ENCODE measurements at places on chromosomes 1 and 21.

GRCh38 chr1:184060316-184060715, 8.8 kb downstream of the TSEN15 start:
- no peak for DNase-seq

GRCh38 chr1:232192781-232193450, 437.0 kb downstream of the SIPA1L2 start:
- no peak for DNase-seq

GRCh38 chr1:112396653-112397471, 848 bp downstream of the CTTNBP2NL start:
- no peak for DNase-seq

GRCh38 chr21:45802956-45803617, 159.6 kb downstream of the PCBP3 start:
- DNase-seq = no peak

GRCh38 chr1:108209456-108210108, 9.4 kb upstream of the SLC25A24 start:
- DNase-seq = no peak

GRCh38 chr1:86190873-86191272, 34.3 kb upstream of the COL24A1 start:
- DNase-seq = no peak

- DNase-seq = no peak
Observed at GRCh38 chr1:223765036-223765718, 52.8 kb downstream of the CAPN2 start.

GRCh38 chr21:38631206-38631605, 132.9 kb upstream of the ERG start:
- no peak for DNase-seq

- DNase-seq = no peak
Observed at GRCh38 chr21:39095681-39096080, 87.6 kb downstream of the PSMG1 start.

DNA sequence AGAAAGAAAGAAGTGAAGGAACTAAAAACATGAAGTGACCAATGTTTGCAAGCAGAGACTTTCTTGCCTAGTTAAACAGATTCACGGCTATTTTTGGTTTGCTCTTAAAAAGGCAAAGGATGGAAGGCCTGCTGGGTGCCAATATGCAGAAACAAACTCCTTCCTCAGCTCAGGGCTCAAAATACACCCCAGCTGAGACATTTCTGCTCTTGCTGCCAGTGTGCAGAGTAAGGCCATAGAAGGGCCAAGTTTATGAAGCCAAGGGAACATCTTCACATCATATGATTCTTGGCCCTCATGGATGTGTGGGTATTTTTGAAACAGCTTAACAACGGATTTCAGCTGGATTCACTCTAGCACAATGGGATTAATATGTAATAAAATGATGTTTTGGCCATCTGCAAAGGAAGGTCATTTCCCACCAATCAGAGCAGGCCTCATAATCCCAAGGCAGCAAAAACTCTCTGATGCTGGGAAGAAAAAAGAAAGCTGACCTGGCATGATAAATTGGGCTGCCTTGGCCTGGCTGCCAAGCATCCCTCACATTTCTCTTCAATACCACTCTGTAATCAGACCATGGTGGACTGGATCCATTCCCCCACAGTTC, 70.7 kb downstream of the CAPZB start:
- no peak for DNase-seq

- DNase-seq = no peak
Observed at GRCh38 chr1:179342740-179343404, 22.9 kb upstream of the AXDND1 start.

GRCh38 chr1:66048011-66048410, 255.3 kb downstream of the PDE4B start:
- no peak for DNase-seq

DNA sequence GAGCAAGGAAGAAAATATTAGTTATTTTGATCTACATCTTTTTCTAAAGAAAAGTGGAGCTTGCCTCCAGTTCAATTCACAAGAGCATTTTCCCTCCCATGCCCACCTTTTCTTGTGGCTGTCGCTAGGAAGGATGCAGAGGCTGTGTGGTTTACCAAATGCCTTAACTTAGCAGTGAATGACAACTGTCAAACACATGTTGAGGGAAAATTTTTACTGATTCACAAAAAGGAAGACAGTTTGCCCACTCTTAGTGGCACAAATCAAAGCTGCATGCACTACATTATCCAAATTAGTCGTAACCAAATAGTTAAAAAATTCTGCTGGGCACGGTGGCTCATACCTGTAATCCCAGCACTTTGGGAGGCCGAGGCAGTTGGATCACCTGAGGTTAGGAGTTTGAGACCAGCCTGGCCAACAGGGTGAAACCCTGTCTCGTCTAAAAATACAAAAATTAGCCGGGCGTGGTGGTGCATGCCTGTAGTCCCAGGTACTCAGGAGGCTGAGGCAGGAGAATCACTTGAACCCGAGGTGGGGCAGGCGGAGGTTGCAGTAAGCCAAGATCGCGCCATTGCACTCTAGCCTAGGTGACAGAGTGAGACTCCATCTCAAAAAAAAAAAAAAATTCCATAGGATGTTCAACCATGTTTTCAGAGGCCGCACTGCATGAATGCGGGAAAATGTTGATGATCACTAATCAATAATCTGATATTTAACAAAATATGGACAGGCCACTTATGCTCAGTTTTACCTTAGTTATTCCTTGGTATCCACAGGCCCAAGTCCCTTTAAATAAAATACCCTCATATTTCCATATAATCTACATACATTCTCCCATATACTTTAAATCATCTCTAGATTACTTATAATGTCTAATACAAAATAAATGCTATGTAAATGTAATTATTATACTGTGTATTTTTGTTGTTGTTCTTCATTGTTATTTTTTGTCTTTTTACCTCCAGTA, 9.0 kb downstream of the COX20 start:
- DNase-seq = no peak

GRCh38 chr21:37058261-37058660, 14.6 kb downstream of the PIGP start:
- no peak for DNase-seq

DNA sequence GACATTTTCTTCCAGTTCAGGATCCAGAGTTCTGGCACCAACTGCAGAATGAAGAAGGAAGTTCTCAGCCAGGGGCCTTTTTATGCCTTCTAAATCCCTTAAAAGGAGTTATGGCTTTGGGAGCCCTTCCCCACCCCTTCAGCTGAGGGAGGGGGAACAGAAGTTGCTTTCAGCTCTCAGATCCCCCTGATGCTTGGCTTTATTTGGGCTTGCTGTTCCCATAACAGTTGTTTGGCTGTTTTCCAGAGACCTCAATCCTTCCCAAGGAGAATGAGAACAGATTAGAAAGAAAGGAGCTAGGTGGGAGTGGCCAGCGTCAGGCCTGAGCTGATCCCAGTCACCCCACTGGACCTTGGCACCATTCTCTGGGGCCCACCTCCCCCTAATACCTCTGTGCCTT, at the start of gene RPE65:
Gene RPE65, minus strand, starts transcription at position 54 of the 400 bp plus-strand sequence. Its CDS starts 49 bp downstream, at position 5.
- DNase-seq = no peak

- DNase-seq = no peak
Observed at GRCh38 chr1:185425163-185425562, 108.1 kb upstream of the IVNS1ABP start.

- DNase-seq = no peak
Observed at GRCh38 chr1:202815120-202815519, 4.4 kb downstream of the PCAT6 start.

DNA sequence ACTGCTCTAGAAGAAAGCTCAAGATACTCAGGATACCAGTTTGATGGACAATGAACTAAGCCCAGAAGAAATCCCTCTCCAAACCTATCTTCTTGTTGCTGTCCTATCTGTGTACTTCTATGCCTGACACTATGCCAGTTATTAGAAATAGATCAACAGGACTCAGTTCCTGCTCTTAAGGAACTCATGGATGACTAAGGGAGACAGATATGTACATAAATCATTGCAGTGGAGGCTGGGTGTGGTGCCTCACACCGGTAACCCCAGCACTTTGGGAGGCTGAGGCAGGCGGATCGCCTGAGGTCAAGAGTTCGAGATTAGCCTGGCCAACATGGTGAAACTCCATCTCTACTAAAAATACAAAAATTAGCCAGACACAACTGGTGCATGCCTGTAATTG, 42.4 kb upstream of the AK4 start:
- DNase-seq = no peak

- no peak for DNase-seq
Observed at GRCh38 chr1:155976062-155976912, 2.1 kb downstream of the ARHGEF2 start.

GRCh38 chr1:170592591-170593111, 60.7 kb downstream of the GORAB start:
- DNase-seq = no peak

DNA sequence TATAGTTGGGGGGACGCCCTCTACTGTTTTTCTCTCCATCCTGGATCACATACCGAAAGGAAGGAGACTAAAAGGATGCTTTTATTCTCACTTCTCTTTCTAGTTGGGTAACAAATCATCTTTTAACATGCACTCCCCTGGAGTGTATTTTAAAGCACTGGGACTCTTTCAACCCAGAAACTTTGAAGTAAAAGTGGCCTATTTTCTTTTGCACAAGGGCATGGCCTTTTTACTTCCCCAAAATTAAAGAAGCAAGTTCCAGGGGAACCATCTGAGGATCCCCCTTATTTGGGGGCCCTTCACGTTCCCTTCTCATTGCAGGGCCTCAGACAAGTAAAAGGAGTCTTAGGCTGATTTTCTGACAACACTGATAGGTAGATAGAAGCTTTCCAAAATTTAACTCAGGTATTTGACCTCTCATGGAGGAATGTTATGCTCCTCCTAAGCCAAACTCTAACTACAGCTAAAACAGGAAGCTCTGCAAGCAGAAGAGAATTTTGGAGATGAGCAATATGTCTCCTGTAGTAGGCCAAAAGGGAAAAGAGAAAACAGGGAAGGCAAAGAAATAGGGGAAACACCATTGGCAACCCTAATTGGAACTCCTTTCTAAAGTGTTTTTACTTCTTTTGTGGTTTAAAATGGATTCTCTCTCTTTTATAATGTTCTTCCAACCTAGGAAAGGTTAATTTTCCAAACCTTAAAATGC, 8.9 kb upstream of the CD46 start:
- no peak for DNase-seq

DNA sequence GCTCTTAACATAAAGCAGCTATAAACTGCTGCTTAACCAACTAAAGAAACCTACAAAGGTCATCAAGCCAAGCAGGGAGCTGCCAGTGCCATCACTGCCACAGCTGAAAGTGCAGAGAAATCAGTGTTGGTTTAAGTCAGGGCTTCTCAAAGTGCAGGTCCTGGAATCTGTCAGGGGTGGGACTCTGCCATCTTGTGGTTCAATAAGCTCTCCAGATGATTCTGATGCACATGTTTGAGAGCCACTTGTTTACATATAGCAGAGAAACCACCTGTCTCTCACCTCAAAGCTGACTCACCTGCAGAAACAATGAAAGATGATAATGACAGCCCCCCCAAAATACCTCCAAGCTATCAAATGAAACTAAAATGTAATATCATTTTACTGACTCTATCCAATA, 49.3 kb downstream of the SH3GLB1 start:
- no peak for DNase-seq

DNA sequence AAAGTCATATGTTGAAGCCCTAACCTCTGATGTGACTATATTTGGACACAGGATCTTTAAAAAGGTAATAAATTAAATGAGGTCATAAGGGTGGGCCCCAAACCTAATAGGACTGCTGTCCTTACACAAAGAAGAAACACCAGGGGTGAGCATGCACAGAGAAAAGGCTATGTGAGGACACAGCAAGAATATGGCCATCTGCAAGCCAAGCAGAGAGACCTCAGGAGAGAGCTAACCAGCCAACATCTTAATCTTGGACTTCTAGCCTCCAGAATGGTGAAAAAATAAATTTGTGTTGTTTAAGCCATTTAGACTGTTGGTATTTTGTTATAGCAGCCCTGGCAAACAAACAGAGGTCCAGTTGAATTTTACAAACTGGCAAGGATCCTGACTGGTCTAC, 223.9 kb downstream of the LTN1 start:
- DNase-seq = no peak

GRCh38 chr1:229751610-229752009, 125.6 kb downstream of the URB2 start:
- DNase-seq = no peak

DNA sequence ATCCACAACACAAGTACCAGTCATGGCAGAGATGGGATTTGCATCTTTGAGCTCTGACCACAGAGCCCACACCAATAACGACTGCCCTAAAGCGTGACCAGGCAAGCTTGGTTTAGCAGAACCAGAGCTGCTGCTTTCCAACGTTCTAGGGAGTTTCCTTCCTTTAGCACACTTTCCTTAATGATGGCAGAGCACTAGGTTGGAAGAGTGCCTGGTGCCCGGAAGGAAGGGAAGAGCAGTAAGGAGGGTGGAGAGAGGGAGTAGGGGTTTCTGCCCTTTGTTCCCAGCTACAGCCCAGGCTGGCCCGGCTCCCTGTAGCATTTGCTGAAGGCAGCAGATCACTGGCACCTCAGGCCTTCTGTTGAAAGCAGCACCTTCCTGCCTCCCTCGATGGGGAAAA, 6.1 kb upstream of the EVA1C start:
- DNase-seq = no peak

- DNase-seq = no peak
Observed at GRCh38 chr1:18794561-18794960, 64.9 kb downstream of the TAS1R2 start.

GRCh38 chr1:5525597-5526384, 466.4 kb downstream of the NPHP4 start:
- no peak for DNase-seq

GRCh38 chr1:6560267-6560666, 5.2 kb downstream of the TAS1R1 start:
- no peak for DNase-seq

GRCh38 chr1:180848191-180848590, 64.5 kb upstream of the KIAA1614 start:
- no peak for DNase-seq

GRCh38 chr1:60865166-60865565, 217.2 kb upstream of the NFIA start:
- DNase-seq = no peak

DNA sequence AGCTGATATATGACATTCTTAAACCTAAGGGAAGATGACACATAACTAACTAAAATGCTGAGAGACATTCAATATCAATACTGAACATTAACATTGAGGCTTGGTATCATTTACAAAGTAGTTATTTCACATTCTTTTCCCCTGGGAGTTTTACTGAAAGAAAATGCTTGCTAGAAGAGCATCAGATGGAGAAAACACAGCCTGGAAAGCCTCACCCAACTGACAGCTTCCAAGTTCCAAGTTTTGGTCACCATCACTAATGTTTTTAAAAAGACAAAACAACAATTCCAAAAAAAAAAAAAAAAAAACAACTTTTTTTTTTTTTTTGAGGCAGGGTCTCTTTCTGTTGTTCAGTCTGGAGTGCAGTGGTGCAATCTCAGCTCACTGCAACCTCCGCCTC, 80.6 kb downstream of the DSCAM start:
- DNase-seq = no peak

DNA sequence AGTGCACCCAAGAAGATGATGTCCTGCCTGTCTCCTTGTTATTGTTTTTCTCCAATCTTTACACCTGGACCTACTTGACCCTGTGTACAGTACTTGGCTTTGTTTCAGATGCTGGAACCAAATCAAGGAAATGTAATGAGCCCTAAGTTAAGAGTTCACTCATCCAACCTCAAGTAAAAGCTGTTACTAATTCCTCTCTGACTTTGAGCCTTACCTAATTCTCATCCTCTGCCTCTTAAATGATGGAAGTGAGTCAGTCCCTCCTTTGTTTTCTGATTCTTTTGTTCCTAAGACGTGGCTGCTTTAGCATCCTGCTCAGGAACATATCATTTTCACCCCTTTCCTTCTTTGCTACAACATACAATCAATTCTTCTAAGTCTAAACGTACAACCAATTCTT, 15.3 kb upstream of the PLA2G4A start:
- no peak for DNase-seq

GRCh38 chr21:31592963-31593560, 66.4 kb upstream of the SOD1 start:
- DNase-seq = no peak

Measured in GM12864 (cell line).